ENCODE measurements at places on chromosomes 5 and 9. TPM values are rescaled to one million over a fixed set of nuclear protein-coding genes. Genes with fewer than 3 reads are reported as not detected.

FKTN gene
- 62.7 TPM for total RNA-seq

KIF2A gene
- total RNA-seq, result 125 TPM

GPX8 gene
- total RNA-seq, result 165 TPM

TAF1L gene
- total RNA-seq, result not detected

SPAAR gene
- not detected for total RNA-seq

FBP2 gene
- total RNA-seq, result not detected

SPINK13 gene
- total RNA-seq, result not detected

SPINK7 gene
- total RNA-seq, result not detected

GZMA gene
- total RNA-seq, result not detected

MEF2C gene
- 10.1 TPM for total RNA-seq

LCP2 gene
- total RNA-seq, result not detected

GOLGA2 gene
- 160 TPM for total RNA-seq

XPA gene
- 3.9 TPM for total RNA-seq

PLEKHG4B gene
- total RNA-seq, result 0.30 TPM

RAB3C gene
- total RNA-seq, result not detected

TMEFF1 gene
- 5.3 TPM for total RNA-seq

ZNF782 gene
- 3.5 TPM for total RNA-seq

SLCO6A1 gene
- total RNA-seq, result not detected

DIPK1B gene
- total RNA-seq, result 0.30 TPM

PCSK1 gene
- total RNA-seq, result not detected

ACTBL2 gene
- total RNA-seq, result 0.89 TPM

SLC27A6 gene
- total RNA-seq, result under 0.01 TPM

SV2C gene
- not detected for total RNA-seq

SOHLH1 gene
- not detected for total RNA-seq

SLC36A2 gene
- not detected for total RNA-seq

NMUR2 gene
- total RNA-seq, result not detected

KIF12 gene
- total RNA-seq, result not detected

SPATA31C1 gene
- not detected for total RNA-seq

SCGB3A2 gene
- not detected for total RNA-seq

PCA3 gene
- total RNA-seq, result not detected

CD14 gene
- 0.59 TPM for total RNA-seq

PIP5K1B gene
- total RNA-seq, result under 0.01 TPM

FOXI1 gene
- total RNA-seq, result not detected

EPB41L4A gene
- total RNA-seq, result 3.2 TPM

LHFPL2 gene
- total RNA-seq, result 99.6 TPM

DROSHA gene
- 60.9 TPM for total RNA-seq

NUTM2F gene
- total RNA-seq, result not detected

NDUFA8 gene
- total RNA-seq, result 31.0 TPM

CREBRF gene
- 10.0 TPM for total RNA-seq

PKN3 gene
- 1.7 TPM for total RNA-seq

S100Z gene
- not detected for total RNA-seq

SREK1IP1 gene
- total RNA-seq, result 8.6 TPM

CDH9 gene
- total RNA-seq, result 0.59 TPM

PCDHB7 gene
- total RNA-seq, result 0.89 TPM

LCN1 gene
- total RNA-seq, result 0.59 TPM

FAM221B gene
- not detected for total RNA-seq

TOR1A gene
- total RNA-seq, result 52.2 TPM
